ENCODE measurements at places on chromosomes 1 and 21. TPM values are rescaled to one million over a fixed set of nuclear protein-coding genes. Genes with fewer than 3 reads are reported as not detected.

The SLC30A10 gene
- total RNA-seq, result 0.67 TPM

The RAB7B gene
- total RNA-seq, result 11.0 TPM

The F13B gene
- total RNA-seq, result not detected

The MNDA gene
- not detected for total RNA-seq

The FAM177B gene
- total RNA-seq, result not detected

The C1orf185 gene
- total RNA-seq, result not detected

The PRAMEF17 gene
- total RNA-seq, result not detected

The EFNA1 gene
- 8.3 TPM for total RNA-seq

The FLG2 gene
- total RNA-seq, result not detected

The PRDX1 gene
- 451 TPM for total RNA-seq

The NIBAN1 gene
- 16.3 TPM for total RNA-seq

The KNCN gene
- not detected for total RNA-seq

The PLD5 gene
- total RNA-seq, result not detected

The CALML6 gene
- total RNA-seq, result not detected
